Nucleus accumbens (tissue), 56 donors: ENCODE measurements at places on chromosomes 2 and 18.

GRCh38 chr2:160141912-160142311 lies 58.2 kb downstream of the ITGB6 start:
- no peak for DNase-seq

GRCh38 chr2:204353823-204354222 lies 191.5 kb upstream of the PARD3B start:
- no peak for DNase-seq

DNA sequence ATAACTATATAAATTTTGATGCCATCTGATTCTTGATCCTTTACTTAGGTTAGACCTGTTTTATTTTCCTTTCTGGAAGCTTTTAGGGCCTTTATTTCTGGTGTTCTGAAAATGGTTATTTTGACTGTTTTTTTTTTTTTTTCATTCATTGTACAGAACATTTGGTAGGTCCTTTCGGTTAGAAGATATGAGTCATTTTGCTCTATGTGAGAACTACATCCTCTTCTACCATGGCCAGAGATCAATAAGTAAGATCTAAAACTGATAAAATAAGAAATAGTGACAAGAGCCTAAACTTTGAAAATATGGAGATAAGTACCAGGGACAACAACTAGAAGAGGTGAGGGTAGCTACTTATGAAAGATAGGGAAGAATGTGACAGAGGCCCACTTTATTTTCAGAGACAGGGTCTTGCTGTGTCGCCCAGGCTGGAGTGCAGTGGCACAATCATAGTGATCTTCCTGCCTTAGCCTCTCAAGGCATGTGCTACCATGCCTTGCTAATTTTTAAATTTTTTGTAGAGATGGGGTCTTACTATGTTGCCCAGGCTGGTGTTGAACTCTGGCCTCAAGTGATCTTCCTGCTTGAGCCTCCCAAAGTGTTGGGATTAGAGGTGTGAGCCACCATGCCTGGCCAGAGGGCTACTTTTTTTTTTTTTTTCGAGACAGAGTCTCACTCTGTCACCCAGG lies 66.5 kb downstream of the EIF2AK3 start:
- DNase-seq = no peak

DNA sequence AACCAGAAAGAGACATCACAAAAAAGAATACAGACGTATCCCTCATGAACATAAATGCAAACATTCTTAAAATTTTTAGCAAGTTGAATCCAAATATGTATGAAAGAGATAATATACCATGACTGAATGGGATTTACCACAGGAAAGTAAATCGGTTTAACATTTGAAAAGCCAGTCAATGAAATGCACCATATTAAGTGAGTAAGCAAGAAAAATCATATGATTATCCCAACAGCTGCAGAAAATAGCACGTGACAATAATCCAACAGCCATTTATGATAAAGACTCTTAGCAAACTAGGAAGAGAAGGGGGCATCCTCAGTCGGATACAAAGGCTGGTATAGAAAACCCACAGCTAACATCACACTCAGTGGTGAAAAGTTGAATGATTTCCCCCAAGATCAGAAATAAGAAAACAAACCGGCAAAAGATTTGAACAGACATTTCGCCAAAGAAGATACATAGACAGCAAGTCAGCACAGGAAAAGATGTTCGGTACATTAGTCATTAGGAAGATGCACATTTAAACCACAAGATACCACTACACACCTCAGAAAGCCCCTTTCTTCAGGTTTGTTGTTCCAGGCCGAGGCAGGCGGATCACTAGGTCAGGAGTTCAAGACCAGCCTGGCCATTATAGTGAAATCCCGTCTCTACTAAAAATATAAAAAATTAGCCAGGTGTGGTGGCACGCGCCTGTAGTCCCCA lies 144.3 kb downstream of the INHBB start:
- DNase-seq = no peak

DNA sequence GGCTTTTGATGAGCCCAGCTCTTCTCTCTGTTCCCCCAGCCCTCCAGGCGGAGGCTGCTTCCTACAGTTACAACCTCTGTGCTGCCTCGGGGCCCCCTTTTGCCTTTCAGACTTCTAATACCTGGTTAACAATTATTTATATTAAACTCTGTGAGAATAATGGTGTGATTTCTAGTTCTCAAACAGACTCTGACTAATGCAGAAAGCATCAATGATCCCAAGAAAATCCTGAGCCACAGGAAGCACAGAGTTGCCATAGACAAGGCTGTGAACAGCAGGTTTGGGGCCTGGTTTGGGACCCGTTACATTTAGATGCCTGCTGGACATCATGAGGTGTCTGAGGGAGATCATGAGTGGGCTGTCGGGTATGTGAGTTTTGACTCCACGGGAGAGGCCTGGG lies 37.4 kb upstream of the MYO3B start:
- DNase-seq = no peak
